ENCODE measurements at places on chromosomes 7 and 10. TPM values are rescaled to one million over a fixed set of nuclear protein-coding genes. Genes with fewer than 3 reads are reported as not detected.

DNA sequence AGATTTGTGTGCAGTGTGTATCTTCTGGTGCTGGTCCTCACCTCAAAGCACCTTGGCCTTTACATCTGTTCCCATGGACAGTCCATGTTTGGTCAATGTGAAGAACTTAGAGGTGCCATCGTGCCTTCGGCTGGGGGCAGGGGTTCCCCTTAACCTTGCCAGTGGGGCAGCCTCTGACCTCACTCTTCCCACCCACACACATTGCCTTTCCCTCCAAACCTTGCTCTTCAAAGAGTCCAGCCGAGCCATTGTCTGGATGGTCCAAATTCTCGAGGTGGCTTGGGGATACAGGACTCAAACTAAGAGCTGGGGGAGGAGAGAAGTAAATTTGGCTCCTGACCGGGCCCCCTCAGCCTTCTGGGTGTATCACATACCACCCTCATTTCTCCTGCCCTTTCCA, 76.2 kb upstream of the HABP2 start:
- H3K4me1 ChIP-seq, result no peaks in the 10 kb centered on the region
- H3K27ac ChIP-seq, result no peak overlapping the region
- no peak overlapping the region for H3K4me3 ChIP-seq
- no peak for DNase-seq

DNA sequence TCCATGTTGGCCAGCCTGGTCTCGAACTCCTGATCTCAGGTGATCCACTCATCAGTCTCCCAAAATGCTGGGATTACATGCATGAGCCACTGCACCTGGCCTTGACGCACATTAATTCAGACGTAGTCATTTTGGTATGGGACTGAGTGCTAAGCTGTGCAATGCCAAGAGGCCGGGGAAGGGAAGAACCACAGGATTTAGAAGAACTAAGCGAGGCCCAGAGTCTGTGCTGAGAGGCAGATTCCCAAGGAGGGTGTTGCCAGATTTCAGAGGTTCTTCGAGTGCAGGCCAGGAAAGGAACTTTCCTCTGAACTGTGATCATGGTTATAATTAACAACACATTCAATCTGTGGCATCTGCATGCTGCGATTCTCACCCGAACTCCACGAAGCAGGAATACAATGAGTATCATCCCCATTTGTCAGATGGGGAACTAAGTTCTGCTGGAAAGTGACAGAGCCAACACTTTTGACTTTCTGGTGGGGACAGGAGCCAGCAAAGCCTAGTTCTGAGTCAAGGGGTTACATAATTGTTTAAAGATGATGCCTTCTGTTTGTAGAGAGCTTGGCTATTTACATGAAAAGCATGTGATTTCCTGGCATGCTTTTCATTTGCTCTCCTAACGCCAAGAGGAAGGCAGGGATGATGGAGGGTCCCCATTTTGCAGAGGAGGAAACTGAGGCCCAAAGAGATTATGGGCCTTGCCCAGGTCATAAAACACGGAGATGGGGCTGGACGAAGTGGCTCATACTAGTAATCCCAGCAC, 6.2 kb upstream of the ZAN start:
- no peaks in the 10 kb centered on the region for H3K36me3 ChIP-seq
- DNase-seq, result no peak
- H3K4me3 ChIP-seq, result no peak overlapping the region
- peaks cover 6% of the 10 kb centered on the region for H3K27me3 ChIP-seq
- H3K27ac ChIP-seq, result no peak overlapping the region

UPK3BL1 gene
- 5.0 TPM for polyA plus RNA-seq

DNA sequence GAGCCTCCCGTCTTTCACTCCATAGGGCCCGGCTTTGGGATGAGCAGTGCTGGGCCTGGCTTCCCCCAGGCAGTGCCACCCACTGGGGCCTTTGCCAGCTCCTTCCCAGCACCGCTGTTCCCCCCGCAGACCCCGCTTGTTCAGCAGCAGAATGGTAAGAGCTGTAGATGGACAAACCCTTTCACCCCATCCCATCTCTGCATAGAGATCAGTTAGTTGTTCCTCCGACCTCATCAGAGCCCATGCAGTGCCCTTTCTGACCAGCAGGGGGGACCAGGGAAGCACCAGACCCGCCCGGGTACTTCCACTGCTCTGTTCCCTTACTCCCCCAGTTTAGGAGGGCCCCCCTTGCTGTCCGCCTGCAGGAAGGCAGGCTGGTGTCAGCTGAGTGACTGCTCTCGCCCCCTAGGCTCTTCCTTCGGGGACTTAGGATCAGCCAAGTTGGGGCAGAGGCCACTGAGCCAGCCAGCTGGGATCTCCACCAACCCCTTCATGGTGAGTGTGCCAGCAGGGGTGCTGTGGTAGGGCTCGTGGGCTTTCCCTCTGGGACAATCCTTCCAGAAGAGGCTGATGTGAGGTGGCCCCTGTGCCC, 9.8 kb downstream of the SAP25 start:
- peaks cover 9% of the 10 kb centered on the region for H3K4me1 ChIP-seq
- peak; percentile 96 for DNase-seq
- H3K4me3 ChIP-seq, result no peak overlapping the region

ABCC2 gene
- 2.4 TPM for polyA plus RNA-seq

CPXM2 gene
- polyA plus RNA-seq, result 0.92 TPM

DNA sequence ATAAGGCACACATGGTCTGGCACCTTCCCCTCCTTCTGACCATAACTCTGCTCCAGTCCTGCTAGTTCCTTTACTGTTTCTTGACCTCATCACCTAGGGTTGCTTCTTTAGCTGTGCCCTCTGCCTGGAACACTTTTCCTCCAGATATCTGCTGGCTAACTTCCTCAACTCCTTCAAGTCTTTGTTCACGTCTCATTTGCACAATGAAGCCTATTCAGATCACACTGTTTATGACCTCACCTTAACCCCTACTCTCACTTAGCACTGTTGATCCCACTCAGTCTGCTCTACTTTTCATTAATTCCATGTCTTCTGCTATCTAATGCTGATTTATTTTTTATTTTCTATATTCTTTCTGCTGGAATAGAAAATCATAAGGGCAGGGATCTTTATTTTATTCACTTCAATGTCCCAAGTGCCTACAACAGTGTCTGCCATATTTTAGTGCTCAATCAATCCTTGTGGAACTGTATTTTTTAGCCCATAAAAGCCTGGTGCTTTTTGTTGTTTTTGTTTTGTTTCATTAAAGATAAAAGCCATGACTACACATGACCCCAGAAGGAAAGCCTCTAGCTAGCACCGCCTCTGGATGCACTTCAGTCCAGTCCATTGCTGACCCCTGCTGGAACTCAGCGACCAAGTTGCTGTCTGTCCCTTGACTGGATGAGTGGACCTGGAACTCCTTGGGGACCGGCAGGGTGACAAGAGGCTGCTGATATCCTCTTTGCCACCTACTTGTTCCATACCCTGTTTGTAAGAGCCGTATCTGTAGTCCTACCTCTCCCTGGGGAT, 12.3 kb downstream of the KLF14 start:
- H3K4me3 ChIP-seq, result no peak overlapping the region
- peak; percentile 81 for DNase-seq
- no peaks in the 10 kb centered on the region for H3K4me1 ChIP-seq

GRCh38 chr7:77427996-77428603, 12.0 kb upstream of the GSAP start:
- peaks cover 37% of the 10 kb centered on the region for H3K4me1 ChIP-seq
- no peak overlapping the region for H3K27ac ChIP-seq
- H3K4me3 ChIP-seq, result no peak overlapping the region
- H3K27me3 ChIP-seq, result no peaks in the 10 kb centered on the region
- peak; percentile 11 for DNase-seq
- H3K36me3 ChIP-seq, result no peaks in the 10 kb centered on the region

GRCh38 chr10:29763396-29763795, 128.6 kb upstream of the SVIL start:
- H3K36me3 ChIP-seq, result no peaks in the 10 kb centered on the region
- H3K27ac ChIP-seq, result no peak overlapping the region
- no peaks in the 10 kb centered on the region for H3K27me3 ChIP-seq

All from GM23338 (cell line).